ENCODE measurements at places on chromosomes 6 and 20.

- DNase-seq: no peak
Measured at GRCh38 chr20:2972126-2972525, 71.3 kb upstream of the GNRH2 start.

GRCh38 chr20:60485012-60485760 is 527.0 kb downstream of the CDH26 start:
- DNase-seq: no peak

GRCh38 chr6:108868647-108869046 is 20.4 kb downstream of the ARMC2 start:
- DNase-seq: no peak

DNA sequence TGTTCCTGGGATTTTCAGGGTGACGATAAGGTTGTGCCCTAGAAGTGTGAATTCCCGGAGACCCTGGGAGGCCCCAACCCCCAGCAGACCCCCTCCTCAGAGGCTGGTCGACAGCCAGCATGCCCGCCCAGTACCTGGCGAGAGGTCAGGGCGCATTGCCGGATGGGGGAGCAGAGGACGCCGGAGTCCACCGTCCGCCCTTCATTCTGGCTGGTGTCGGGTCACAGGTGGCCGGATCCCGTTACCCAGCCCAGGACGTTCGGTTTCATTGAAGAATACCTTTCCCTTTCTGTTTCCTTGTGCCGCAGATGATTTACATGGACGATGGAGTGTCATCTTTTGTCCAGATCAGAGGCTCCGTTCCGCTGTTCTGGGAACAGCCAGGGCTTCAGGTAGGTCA is 61.3 kb downstream of the SYNJ2 start:
- no peak for DNase-seq

- DNase-seq: no peak
Measured at GRCh38 chr6:12572896-12573827, 143.4 kb upstream of the PHACTR1 start.

- no peak for DNase-seq
Measured at GRCh38 chr20:22825076-22825475, 210.0 kb upstream of the SSTR4 start.

GRCh38 chr6:146878168-146878951 is 279.6 kb downstream of the ADGB start:
- DNase-seq: no peak

- DNase-seq: no peak
Measured at GRCh38 chr6:136085370-136086115, 164.6 kb downstream of the MTFR2 start.

- DNase-seq: peak; percentile 34
Measured at GRCh38 chr6:37244430-37245310, 12.9 kb upstream of the TBC1D22B start.

- DNase-seq: peak; percentile 40
Measured at GRCh38 chr20:12012241-12013222, 94.8 kb downstream of the BTBD3 start.

- DNase-seq: no peak
Measured at GRCh38 chr20:58693226-58694006, 816 bp downstream of the NPEPL1 start.

DNA sequence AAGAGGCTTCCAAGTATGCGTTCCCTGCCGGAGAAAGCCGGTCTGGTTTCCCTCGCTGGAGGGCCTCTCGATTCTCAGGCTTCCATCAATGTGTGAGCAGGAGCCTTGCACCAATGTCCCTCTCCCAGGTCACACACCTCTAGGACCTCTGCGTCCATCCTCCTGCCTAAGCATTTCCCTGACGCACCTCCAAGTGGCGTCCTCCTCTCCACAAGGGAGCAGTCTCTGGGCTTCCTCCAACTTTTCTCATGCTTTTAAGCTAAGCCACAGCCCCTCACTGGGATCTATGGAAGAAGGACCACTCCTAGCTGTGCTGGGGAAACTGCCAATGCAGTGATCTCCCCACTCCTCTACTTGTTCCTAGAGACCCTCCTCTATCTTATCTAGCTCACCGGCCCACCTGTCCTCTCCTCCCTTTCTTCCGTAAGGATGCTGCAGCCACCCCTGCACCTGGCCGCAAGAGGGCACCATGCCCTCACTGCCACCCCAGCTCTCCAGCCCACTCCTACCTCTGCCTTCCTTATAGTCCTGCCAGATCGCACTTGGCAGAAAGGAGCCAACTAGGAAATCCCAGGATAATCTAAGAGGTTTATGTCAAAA is 258.7 kb downstream of the LRFN2 start:
- peak; percentile 17 for DNase-seq

- DNase-seq: no peak
Measured at GRCh38 chr6:52503323-52503747, 73.5 kb downstream of the TRAM2 start.

DNA sequence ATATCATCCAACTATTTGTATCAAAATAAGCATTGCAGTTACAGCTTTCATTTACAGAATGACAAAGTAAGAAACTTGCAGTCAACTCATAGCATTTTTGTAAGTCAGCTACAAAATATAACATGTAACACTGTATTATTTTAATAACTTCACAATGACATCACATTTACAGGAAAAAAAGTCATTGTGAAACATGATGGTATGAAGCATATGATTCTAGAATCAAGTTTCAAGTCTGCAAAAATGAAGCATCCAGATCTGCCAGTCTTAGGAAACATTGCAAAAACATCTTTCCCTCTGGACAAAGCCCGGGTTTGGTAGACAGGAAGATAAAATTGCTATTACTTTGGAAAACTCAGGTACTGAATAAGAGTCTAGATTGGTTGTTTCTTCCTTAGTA is 263.9 kb upstream of the NT5E start:
- no peak for DNase-seq

DNA sequence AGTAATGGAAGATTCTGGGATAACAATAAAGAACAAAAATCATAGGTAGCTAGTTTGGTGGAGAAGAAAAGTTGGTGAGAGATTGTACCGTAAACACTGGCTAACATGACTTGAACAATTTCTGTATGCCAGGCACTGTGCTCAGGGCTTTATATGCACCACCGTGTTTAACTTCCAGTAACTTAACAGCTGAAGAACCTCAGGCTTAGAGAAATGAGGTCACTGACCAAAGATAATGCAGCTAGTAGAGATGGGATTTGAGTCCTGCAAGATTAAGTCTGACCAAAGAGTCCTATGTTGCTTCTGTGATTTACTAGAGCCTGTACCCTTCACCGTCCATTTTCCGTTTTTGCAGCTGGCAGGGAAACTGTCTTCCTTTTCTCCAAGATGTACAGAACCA is 2.7 kb downstream of the CSTF1 start:
- no peak for DNase-seq

GRCh38 chr6:90790058-90790457 is 203.2 kb upstream of the MAP3K7 start:
- DNase-seq: no peak

DNA sequence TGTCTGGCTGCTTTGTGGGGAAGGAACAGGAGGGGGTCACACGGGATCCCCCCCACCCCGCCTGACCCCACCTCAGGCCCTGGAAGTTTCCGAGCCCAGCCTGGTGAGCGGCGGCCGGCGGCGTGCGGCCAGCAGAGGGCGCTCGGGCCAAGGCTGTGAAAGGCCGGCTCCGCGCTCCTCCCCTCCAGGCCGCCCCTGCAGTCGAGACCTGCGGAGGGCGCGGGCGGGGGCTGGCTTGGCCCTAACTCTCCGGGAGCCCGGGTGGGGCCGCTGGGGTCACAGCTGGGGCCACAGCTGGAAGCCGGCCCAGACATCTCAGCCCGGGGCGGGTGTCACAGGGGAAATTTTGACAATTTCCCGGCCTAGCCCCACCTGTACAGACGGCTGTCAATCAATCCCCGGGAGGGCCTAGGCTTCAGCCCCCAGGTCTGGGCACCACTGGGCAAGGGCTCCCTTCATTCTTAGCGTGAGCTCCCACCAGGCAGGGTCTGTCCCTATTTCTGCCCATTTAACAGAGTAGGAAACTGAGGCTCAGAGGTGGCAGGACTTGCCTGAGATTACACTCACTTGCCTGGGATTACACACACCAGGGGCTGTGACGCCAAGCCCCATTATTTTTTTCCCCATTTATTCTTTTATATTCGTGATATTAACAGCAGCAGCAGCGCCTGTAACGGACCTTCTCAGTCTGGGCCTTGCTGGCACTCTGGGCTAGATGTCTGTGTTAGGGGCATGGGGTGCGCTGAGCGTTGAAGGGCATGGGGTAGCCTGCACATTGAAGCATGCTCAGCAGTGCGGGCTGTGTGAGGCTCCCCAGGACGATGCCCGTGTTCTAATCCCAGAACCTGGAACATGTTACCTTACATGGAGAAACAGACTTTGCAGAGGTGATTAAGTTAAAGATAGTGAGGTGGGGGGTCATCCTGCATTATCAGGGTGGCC is 23.0 kb downstream of the ZBP1 start:
- no peak for DNase-seq

- DNase-seq: no peak
Measured at GRCh38 chr6:26420688-26421171, 18.7 kb downstream of the BTN3A1 start.

DNA sequence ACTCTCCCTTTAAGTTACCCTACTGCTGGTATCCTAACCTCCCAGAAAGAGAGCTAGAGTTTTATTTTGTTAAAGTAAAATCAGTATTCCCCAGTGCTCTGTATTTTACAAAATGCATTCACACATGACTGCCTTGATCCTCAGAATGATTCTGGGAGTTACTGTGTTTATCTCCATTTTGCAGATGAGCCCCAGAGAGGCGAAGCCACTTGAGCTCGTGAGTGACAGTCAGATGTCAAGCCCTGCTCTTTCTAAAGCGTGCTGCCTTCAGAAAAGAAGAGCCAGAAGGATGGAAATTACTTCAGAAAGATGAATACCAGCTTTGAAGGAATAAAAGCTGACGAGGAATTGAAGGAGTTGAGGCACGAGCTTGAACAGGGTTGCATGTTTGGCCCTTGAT is 14.1 kb upstream of the OSER1 start:
- no peak for DNase-seq

- no peak for DNase-seq
Measured at GRCh38 chr20:32943490-32944052, 60.7 kb downstream of the SUN5 start.

DNA sequence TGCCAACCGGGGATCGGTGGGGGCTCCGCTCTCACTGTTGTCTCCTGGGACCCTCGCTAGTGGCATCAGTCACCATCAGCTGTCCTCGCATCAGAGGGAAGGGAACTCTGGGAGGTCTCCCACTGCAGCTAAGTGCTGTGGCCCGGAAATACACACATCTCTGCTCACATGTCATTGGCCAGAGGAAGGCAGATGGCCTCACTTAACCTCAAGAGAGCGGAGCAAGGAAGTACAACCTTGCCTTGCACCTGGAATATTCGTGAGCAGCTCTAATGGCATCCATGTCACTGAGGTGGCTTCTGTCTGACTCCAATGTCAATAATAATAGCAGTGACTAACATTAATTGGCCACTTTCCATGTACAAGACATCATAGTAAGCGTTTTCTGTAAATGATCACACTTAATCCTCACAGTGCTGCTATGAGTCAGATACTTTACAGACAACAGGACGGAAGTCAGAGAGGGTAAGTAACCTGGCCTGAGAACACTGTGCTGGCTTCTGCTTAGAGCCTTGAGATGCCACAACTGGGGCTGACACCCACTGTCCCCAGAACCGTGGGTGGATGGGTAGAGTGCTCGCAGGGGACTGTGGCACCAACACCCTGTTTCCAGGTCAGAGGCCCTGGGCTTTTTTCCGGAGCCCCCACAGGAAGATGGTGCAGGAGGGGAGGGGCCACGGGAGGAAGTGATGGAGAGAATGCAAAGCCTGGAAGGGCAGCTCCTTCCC is 6.0 kb downstream of the LHFPL5 start:
- DNase-seq: no peak

- no peak for DNase-seq
Measured at GRCh38 chr6:113653275-113653674, 203.9 kb upstream of the MARCKS start.

DNA sequence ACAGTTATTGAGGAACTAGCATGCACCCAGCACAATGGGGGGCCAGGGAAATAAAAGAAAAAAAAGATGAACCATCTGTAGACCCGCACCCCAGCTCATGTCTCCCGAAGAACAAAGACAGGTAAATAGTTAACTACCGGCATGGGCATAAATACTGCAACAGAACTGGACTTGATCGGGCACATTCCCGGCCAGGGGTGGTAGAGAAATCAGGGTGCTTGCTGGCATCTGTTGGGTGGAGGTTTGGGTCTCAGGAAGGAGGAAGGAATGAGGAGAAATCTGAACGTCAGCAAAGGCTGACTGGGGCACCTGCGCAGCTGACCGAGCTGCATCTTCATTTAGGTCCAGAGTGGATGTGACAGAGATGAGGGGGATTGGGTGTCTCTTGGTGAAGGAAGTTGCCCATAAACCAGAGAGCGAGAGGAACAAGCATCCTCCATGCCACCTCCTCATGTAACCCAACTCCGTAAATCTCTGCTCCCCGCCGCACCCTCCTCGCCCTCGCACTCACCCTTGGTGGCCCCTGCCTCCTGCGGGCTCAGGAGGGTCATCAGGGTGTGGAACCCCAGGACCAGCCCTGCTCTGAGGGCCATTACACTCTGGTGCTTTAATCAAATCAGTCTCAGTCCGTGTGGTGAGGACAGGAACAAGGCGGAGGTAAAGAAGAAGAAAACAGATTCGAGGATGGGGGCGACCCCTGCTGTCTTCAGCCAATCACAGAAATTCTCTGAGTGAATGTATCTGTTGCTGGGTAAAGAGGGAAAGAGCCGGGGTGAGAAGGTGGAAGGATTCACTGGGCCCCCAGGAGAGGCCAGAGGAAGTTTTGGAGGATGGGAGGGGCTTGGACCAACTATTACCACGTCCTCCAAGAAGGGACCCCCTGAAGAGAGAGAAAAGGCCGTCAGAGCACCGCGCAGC is at the start of gene HLA-DOA:
TSS of gene HLA-DOA (minus strand) at position 648 of the 918 bp plus-strand sequence.
- DNase-seq: no peak

GRCh38 chr6:169918239-169918953 is 167.0 kb downstream of the ERMARD start:
- no peak for DNase-seq

DNA sequence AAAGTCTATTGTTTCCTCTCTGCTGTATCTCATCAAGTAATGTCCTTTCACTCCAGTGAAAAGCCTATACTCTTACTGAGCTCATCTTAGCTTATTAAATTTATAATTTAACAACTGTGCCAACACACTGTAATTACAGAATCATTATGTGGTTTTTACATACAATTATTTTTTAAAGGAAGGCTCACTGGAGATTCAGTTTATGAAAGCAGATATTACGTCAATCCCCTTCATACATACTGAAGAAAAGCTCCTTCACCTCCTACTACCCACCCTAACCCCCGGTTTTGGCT is 28.1 kb downstream of the ARHGAP18 start:
- DNase-seq: no peak

- no peak for DNase-seq
Measured at GRCh38 chr6:2947445-2947844, 23.9 kb downstream of the SERPINB6 start.
